ENCODE measurements at places on chromosomes 6 and 20.

DNA sequence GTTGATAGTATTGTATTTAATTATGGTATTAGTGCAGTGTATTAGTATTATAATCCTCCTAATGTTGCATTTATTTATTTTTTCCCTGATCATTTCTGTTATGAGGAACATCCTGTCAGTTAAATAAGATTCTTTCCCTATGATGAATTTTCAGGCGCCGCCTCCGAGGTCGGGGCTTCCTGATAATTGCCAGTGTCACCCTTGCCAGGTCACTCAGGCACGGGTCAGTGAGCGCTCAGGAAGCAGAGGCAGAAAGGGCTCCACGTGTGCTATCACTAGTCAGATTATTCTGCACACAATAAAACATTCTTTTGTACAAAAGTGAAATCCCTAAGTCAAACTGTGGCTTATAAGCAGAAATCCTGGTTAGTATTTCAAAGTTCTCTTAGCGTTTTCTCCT lies 64.8 kb downstream of the TSHZ2 start:
- DNase-seq: no peak

GRCh38 chr6:47741807-47742206 lies 40.0 kb upstream of the OPN5 start:
- no peak for DNase-seq

GRCh38 chr6:35063701-35064280 lies 77.3 kb downstream of the TCP11 start:
- DNase-seq: no peak

DNA sequence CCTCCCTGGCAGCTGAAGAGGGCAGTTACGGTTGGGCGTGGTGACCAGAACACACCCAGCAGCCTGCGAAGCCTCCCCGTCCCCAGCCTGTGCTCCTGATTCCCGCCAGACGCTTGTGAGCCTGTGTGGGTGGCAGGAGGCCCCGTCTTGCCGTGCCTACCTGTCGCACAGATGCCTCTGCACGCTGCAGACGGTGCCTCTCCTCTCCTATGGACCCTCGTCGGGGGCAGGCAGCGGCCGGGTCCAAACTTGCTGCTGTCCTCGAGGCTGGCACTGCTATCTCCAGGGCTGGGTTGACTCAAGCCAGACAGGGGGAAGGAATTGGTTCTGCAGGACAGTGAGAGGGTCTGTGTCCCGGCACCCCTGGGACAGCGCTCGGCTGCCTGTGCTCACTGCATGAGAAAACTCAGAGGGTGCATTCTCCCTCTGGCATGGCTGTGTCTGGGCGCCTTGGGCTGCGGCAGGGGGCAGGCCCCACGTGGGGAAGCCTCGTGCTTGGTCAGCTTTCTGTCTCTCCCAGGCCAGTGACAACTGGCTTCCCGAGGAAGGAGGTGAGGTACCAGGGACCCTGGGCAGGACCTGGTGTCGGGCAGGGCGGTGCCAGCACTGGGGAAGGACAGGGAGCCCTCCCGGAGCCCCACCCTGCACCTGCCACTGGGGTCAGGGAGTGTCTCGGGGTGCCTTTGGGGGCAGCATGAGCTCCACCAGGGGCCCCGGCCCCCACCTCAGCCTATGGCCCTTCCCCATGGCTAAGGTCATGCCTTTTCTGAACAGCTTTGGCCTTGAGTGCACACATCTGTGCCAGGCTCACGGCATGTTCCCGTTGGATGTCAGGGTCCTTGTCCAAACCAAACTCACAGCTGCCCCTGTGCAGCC lies 127.5 kb downstream of the TAF4 start:
- no peak for DNase-seq

GRCh38 chr20:49886571-49887213 lies 28.6 kb downstream of the SPATA2 start:
- no peak for DNase-seq

GRCh38 chr20:37898233-37899104 lies 4.5 kb upstream of the VSTM2L start:
- DNase-seq: no peak

GRCh38 chr6:33213989-33214335 lies 5.7 kb downstream of the RING1 start:
- DNase-seq: no peak

DNA sequence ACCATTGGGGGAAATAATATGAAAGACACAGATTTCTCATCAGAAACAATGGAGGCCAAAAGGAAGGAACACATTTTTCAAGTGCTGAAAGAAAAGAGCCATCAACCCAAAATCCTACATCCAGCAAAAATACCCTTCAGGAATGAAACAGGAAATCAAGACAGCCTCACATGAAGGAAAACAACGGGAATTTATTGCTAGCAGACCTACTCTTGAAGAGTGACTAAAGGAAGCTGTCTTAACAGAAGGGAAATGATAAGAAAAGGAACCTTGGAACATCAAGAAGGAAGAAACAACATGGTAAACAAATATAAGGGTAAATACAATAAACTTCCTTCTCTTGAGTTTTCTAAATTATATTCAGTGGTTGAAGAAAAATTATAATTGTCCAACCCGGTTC lies 44.2 kb downstream of the RNF24 start:
- DNase-seq: no peak

All from activated T-cell treated with anti-CD3 and anti-CD28 coated beads for 48 hours (primary cell).